Stimulated activated CD8-positive, alpha-beta memory T cell treated with anti-CD3 and anti-CD28 coated beads, Interleukin-7, amount 100 ng/mL, for 4 hours (primary cell): ENCODE measurements at places on chromosomes 11 and 22.

GRCh38 chr22:50612528-50613221, 12.1 kb downstream of the MAPK8IP2 start:
- DNase-seq: no peak

- DNase-seq: no peak
Measured at GRCh38 chr11:100575860-100576717, 111.0 kb upstream of the ARHGAP42 start.

- no peak for DNase-seq
Measured at GRCh38 chr22:27879923-27880322, 39.1 kb downstream of the PITPNB start.

DNA sequence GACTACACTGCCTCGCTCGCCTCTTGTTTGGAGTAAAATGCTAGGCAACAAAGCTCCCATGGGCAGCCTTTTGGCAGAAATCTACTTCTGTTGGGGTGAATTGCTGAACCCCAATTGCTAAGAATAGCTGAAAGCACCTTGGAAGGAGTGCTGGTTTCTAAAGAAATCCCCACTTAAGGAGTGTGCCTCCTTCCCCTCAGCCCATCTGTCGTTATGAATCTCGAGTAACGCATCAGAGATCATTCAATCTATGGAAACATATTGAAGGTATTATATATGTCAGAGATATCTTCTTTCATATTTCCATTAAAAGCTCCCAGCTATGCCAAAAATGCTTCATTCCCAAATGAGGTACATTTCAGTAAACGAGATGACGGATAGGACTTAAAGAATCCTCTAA, 229.6 kb upstream of the BLID start:
- DNase-seq: no peak
